ENCODE measurements at places on chromosomes 3 and 15.

GRCh38 chr3:64399205-64399800 lies 174.0 kb upstream of the PRICKLE2 start:
- no peak for DNase-seq

GRCh38 chr15:99032935-99033334 lies 25.3 kb upstream of the PGPEP1L start:
- no peak for DNase-seq

GRCh38 chr3:101973163-101973505 lies 123.8 kb downstream of the NFKBIZ start:
- no peak for DNase-seq

GRCh38 chr3:136109499-136109898 lies 86.6 kb downstream of the MSL2 start:
- DNase-seq, result no peak

GRCh38 chr3:149443545-149443912 lies 31.0 kb upstream of the TM4SF4 start:
- DNase-seq, result no peak

DNA sequence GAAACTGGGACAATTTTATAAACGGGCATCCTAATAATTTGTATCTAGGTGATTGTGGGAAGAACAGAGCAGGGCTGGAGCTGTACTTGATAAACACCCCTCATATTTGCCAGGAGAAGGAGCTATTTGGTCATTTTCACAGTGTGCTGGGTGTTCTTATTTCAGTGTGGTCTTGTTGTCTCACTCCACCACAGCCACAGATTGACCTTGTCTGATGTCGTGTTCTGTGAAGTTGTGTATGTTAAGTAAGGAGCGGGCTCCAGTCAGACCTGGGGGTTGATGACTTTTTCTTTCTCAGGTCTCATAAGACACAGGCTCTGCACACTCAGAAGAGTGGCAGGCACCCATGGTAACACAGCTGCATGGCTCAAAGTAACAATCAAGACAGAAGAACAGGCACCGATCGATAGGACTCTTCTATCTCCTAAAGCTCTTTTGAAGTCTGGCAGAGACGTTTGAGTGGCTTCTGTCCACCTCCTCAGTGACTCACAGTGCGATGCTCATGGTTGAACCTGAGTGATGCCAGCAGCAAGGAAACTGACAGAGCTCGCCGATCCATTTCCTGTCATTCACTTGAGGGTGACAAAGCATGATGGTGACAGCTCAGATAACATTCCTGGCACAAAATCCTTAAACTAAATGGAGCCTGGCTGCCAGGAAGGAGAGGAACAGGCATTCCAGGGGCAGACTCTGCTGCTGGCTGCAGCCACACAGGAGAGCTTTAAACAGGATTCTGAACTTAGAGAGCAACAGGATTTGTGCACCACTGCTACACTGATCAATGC lies 20.8 kb downstream of the DPH3 start:
- DNase-seq, result no peak

DNA sequence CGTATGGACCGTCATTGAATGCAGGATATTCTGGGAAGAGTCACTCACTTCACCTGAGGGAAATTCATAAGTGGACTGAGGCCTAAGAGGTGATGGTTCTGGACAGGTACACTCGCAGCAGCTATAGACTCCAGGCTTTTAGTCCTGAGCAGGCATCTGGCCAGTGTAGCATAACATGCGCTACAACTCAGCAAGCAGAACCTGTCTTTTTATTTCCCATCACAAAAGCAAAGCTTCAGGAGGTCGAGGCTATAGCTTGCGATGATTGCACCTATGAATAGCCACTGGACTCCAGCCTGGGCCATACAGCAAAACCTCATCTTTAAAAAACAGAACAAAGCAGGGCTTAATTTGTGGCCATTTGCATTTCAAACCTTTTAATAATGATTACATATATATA lies 185.8 kb downstream of the KCNH8 start:
- no peak for DNase-seq

DNA sequence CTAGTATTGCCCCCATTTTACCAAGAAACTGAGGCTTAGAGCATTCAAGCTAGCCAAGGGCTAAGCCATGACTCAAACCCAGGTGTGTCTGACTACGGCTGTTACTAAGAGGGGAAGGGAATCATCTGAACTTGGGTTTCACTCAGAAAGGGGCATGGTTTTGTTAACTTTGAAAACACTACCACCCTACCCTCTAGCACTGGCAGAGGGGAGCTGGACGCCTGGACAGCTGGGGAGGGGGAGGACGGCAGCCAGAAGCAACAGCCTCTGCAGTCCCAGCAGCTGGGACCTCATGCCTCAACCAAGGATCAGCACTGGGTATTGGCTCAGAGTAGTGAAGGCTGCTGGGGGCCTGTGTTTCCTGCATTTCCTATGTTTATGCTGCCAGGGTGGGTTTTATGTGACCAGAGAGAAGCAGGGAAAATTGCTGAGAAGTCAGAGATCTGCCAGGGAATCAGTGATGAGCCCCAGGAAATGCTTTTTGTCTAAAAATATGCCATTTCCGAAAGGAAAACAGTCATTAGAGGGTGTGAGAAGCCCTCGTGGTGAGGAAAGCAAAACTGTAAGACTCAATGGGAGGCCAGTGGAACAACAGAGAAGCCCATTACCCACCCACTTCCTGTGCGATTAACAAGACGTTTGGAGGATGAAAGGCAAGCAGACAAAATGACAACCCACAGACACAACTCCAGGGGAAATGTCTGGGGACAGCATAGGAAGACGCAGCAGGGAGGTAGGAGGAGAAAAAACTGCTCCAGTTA lies 41.2 kb downstream of the LIPC start:
- DNase-seq, result no peak

- no peak for DNase-seq
These were observed 106.2 kb upstream of the CHMP2B start for GRCh38 chr3:87120881-87121280.

DNA sequence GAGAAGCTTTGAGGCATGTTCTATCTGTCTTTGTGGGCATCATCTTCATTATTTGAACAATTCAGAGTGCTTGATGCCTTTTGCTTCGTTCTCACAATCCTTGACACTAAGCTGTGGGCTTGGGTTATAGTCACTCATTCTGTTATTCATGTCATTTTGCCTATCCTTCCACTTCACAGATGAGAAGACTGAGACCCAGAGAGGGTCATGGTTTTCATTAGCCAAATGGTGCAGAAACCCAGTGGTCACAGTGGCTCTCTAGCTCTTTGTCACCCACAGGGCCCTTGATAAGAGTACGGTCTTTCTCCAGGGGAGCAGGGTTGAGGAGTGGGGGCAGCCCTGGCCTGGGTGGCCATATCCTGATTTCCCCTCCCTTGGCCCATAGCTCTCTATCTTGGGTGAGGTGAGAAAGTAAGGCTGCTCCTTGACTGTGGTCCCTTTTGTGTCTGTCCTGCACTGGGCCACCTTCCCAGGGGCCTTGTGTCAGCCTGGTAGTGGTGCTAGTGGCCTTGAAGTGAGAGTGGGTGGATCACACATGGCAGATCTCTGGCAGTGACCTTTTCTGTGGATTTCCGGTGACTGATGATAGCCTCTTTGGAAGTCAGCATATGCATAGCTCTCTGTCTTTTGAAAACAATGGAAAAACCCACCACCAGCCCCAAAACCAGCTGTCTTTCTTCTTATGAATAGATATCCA lies 130.1 kb downstream of the IGF1R start:
- no peak for DNase-seq

- DNase-seq, result no peak
These were observed 61.1 kb downstream of the DIPK2A start for GRCh38 chr3:144032531-144033239.

DNA sequence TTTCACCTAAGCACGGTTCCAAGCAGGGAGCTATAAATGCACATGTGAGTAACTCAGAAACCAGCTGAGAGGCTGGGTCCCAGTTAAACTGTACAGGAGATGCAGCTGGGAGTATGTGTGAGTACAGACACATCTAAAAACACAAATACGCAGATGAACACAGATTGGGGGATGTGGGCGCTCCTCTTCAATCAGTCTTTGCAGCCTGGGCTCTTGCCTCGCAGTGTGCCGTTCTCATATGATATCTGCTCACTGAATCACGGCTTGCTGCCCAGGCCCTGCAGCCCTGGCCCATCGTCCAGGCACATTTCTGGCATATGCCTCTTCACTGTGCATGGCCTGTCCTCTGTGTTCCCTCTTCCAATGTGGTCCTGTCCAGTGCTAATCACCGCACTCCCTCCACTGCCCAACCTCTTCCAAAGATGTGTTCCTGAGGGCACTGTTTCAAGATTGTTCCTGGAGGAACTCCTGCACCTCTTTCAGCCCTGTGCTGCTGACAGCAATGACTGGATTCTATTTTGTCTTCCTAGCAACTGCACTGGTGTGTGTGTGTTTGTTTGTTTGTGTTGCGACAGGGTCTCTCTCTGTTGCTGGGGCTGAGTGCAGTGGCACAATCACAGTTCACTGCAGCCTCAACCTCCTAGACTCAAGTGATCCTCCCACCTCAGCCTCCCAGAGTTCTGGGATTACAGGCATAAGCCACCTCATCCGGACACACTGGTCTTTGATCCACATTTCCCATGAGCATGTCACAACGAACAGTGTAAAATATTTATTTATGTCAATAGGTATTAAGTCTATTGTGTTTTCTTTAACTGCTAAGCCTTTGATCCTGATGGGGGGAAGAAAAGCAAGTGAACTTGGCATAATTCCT lies 17.0 kb downstream of the CA12 start:
- no peak for DNase-seq

DNA sequence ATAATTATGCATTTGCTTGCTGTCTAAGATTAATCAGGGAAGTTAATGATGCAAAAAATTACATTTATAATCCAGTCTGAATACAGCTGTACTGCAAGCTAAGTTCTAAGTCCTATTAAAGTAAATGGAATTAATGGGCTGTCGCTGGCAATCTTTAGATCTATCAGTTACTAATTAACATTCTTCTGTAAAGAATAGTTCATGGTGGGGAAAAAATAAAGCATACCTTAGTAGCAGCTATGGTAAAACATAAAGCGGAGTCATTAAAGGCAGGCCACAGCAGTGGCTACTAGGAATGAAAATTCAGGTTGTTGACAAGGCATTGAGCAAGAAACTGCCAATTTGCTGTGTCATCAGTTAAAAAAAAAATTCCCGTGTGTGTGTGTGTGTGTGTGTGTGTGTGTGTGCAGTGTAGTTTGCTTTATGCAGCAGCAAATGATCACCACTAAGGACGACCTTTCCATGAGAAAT lies 129.8 kb downstream of the ZNF385D start:
- no peak for DNase-seq

DNA sequence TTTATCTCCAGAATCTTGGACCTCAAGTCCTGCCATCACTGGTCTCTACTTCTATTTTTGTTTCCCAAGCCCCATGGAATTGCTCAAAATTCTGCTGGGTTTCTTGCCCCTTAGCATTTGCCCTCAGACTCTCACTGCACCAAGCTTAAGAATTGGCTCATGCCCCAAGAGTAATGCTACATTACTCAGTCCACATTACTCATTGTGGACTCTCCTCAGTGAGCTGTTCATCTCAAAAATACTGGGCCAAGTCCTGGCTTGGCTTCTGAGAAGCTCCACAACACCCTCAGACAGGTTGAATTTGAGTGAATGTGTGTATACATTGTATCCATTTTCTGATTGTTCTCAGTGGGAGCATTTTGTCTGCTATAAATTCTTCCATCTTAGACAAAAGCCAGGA lies 364.4 kb upstream of the ARHGEF26 start:
- no peak for DNase-seq

DNA sequence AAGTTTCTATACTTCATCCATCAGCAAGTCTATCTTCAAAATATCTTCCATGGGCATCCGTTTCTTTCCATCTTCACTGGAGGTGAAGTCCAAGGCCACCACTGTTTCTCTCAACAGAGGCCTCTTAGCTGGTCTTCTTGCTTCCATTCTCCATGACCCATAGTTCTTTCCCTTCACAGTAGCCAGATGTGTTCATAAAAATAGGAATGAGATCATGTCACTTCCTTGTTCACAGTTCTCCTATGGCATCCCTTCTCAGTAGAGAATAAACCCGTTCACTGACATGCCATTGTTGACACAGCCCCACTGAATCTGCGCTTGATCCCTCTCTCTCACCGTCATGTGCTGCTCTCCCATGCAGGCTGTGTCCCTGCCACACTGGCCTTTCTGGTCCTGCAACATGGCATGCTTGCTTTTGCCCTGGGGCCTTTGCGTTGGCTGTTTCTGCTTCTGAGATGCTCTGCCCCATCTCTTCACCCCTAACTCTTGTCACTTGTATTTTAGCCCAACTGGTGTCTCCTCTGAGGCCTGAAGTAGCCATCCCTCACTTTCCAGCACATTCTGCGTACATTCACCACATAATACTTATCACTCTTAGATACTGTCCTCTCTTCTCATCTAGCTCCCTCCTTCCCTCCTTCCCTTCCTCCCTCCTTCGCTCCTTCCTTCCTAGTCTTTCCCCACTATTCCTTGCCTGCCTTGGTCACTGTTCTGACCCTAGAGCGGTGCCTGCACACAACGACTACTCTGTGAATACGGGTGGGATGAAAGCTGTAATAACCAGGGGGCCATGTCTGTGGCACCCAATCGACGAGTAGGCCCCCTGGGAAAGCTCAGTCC lies 42.0 kb downstream of the STARD5 start:
- DNase-seq, result no peak

- DNase-seq, result no peak
These were observed 247.8 kb upstream of the MCTP2 start for GRCh38 chr15:93983526-93983925.

GRCh38 chr3:46383211-46383950 lies 12.6 kb downstream of the CCR5 start:
- no peak for DNase-seq

DNA sequence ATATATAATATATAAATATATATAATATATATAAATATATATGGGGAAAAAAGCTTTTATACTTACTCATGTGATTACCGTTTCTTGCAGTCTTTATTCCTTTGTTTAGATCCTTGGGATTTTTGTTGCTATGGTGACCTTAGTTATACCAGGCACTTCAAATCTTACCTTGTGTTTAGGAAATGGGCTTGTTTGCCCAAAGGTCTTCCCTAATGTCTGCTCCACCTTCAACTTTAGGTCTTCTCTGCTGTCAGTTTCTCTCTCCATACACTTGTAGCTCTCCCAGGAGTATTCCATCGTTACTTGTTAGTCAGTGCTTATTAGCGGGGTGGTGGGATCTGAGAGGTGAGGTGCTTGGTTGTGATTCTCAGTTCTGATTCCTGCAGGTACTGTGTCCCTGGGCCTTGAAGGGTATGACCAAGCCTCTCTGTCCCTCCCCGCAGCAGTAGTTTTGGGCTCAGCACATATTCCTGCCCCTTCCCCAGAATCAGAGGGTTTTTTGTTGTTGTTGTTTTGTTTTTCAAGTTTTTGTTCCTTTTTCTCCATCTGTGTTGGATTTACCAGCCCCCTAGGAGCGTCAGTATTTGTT lies 9.6 kb upstream of the LAMP3 start:
- no peak for DNase-seq

DNA sequence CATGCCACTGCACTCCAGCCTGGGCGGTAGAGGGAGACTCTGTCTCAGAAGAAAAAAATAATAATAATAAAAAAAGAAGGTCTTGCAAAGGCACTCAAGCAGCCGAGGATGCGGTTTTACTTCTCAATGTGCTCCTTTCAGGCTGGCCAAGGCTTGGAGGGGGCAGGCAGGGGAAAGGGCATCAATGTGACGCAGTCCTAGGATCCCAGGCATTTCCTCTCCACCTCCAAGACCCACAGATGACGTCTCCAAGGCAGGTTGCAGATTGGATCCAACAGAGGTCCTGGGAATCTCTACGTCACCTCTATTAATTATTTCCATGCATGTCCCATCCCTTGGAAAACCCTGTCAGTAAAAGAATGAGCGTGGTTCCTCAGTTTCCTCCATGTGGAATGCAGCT lies 56.2 kb downstream of the FAM43A start:
- no peak for DNase-seq
